GM10248 (cell line): ENCODE measurements at places on chromosomes 4 and X.

DNA sequence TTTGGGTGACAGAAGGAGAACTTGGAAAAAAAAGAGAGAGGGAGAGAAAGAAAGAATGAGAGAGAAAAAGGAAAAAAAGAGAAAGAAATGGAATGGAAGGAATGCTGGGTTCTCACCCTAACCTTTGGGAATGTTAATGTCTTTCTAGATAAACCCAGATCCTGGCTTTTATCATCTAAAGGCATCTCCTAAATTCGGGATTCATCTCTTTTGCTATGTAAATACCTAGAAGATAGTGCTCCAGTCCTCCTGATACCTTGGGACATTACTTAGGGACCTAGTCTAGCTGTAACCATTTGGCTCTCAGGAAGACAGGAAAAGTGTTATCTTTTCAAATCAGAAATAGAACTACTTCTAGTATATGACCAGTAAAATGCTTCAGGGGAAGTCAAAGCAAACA, 15.8 kb upstream of the SPCS3 start:
- no peak for DNase-seq

DNA sequence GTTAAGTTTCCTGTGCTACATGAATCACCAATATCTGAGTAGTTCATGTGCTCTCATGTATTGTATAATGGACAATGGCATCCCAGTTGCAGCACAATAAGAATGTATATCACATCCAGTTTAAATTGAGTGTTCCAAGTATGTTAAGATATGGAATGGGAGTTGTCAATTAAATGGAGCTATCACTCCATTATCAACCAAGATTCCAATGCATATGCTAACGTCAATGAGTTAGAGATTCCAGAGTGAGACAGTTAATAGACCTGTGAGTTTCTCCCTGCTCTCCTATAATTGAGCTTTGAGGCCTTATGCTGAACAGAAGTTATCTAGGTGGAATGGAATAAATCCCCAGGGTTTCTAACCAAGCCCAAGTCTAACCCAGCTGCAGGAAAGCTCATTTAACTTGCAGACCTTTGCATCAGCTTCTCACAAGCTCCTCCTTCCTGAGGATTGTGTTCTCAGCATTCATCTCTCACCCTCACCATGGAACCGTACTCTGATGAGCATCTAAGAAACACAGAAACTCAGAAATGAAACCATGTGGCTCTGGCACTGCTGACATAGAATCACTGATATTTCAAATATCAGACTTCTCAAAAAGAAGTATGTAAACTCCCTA, 84.8 kb downstream of the TIGD2 start:
- no peak for DNase-seq

DNA sequence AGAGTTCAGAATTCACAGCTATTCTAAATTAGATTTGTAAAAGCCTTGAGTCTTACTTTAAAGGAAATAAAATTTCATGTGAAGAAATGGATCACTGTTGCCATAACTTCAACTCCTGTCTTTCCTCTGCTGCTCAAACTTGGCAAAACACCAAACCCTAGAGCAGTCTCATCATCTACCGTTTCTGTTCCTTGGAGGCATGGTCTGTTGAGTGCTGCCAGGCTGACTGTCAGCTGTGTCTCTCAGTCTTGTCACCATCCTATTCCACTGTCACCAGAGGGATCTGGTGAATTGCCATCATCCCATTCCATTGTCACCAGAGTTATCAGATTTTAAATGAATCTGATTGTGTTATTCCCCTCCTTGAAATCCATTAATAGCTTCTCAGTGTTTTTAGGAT, 55.6 kb downstream of the STIM2 start:
- DNase-seq, result no peak

DNA sequence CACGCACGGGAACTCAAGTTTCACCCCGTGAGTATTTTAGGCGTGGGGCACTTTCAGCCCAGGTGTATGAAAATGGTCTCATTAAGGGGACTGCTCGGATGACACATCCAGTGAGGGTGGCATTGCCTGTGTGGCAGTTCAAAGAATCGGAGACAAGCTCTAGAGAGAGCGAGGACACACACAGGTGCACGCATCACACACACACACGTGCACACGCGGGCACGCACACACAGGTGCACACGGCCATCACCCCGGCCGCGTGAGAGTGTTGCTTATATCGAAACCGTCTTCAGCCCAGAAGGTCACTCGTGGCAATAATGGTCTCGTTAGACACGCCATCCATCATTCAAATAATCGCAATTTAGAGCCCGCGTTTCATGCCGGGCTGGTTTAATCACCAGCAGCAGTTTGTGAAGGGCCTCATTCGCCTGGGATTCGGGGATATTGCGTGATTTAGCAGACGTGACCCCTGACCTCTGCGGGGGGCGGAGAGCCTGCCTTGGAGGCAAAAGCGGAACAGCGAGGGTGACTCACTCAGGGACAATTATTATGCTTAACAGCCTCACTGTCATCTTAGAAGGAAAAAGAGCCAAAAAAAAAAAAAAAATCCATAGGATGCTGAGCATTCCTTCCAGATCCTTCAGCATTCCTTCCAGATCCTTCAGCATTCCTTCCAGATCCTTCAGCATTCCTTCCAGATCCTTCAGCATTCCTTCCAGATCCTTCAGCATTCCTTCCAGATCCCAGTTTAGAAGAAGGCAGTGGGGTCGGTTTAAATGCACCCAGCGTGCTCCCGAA, 89.4 kb upstream of the PPP2R3B start:
- DNase-seq, result no peak

- DNase-seq, result peak; percentile 69
These were observed 99.5 kb downstream of the PPP2R2C start for GRCh38 chr4:6372649-6373525.

GRCh38 chrX:110082161-110082560, 79.2 kb downstream of the TMEM164 start:
- no peak for DNase-seq

DNA sequence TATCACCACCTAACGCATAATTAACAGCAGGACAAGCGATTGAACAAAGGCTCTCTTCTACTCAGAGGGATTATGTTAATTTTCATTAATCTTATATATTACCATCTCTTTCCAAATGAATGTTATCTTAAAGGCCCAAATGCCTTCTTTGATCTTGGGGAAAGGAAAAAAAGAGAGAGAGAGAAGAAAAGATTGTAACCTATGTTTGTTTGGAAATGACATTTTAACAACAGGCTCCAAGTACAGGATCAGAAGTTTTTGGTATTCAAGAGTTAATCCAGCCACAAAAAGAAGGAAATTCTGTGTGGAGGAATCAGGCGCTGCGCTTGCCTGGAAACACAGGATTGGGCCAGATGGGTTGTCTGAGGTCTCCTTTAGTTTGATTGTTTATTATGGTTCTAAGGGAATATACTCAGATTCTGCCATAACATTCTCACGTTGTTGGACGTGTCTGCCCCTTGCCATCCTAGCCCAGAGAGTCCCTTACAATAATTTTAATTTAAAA, 100.7 kb upstream of the STX18 start:
- DNase-seq, result no peak

GRCh38 chr4:180925805-180926204, 1317.4 kb upstream of the TENM3 start:
- DNase-seq, result no peak
